Epithelial cell of alveolus of lung (primary cell): ENCODE measurements at places on chromosomes 4 and X. TPM values are rescaled to one million over a fixed set of nuclear protein-coding genes. Genes with fewer than 3 reads are reported as not detected.

BEX1 gene
- 0.96 and 13.6 TPM in 2 replicates for total RNA-seq

RASGEF1B gene
- 0.13 and 3.4 TPM in 2 replicates for total RNA-seq

CSAG2 gene
- not detected in 2 replicates for total RNA-seq

TLR1 gene
- 0.39 TPM in 1 of 2 replicates, not detected in the other for total RNA-seq

SLC25A53 gene
- total RNA-seq, result 4.1 and 7.4 TPM in 2 replicates

NCBP2L gene
- total RNA-seq, result not detected in 2 replicates

PPM1K gene
- total RNA-seq, result 6.6 and 8.6 TPM in 2 replicates

MTNR1A gene
- 0.48 TPM in 1 of 2 replicates, not detected in the other for total RNA-seq

BRS3 gene
- not detected in 2 replicates for total RNA-seq

KCNE5 gene
- total RNA-seq, result 0.52 and 0.96 TPM in 2 replicates

TLR10 gene
- total RNA-seq, result 0.13 TPM in 1 of 2 replicates, not detected in the other

ZNF141 gene
- total RNA-seq, result 3.0 and 8.5 TPM in 2 replicates

KDR gene
- 2.6 and 4.3 TPM in 2 replicates for total RNA-seq

FHDC1 gene
- 0.16 and 0.26 TPM in 2 replicates for total RNA-seq

ATP2B3 gene
- not detected in 2 replicates for total RNA-seq

UCHL1 gene
- 337 and 1,497 TPM in 2 replicates for total RNA-seq

ATXN3L gene
- total RNA-seq, result not detected in 2 replicates

CCDC149 gene
- 2.8 and 22.2 TPM in 2 replicates for total RNA-seq

GRK4 gene
- 3.4 and 4.0 TPM in 2 replicates for total RNA-seq

CCSER1 gene
- total RNA-seq, result under 0.01 TPM in 1 of 2 replicates, not detected in the other

RHOH gene
- total RNA-seq, result under 0.01 TPM in 1 of 2 replicates, not detected in the other

SSX1 gene
- total RNA-seq, result not detected in 2 replicates

MBNL3 gene
- 3.8 and 6.5 TPM in 2 replicates for total RNA-seq

F8A2 gene
- total RNA-seq, result not detected in 2 replicates
